ENCODE measurements at places on chromosomes 7 and 10.

DNA sequence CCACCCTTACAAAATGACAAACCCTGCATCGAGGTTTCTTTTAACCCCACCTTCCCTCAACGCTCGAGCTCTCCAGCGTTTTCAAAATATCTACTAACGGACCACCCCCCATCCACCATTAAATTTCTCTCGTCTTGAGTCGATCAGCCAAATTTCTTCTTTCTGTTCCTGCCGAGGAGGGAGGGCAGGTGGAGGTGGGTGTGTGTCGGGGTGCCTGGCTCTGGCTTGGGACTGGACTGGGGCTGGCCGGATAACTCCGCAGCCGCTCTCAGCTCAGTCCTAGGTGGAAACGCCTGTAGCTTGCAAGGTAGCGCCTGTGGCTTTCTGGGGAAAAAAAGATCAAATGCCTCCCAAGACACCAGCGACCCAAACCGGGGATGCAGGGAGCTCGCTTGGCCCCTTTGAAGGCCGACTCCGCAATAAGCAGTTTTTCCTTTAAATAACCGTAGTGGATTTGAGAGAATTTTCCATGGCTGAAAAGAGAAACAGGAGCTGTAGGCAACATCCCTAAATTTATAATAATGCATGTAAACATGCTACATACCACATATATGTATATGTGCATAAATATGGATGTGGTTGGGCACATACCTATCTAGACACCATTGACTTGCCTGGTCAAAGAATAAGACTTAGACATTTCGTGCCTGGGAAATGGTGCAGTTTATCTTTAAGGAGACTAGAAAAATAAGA lies 1.9 kb upstream of the TMEM178B start:
- peak; percentile 35 for DNase-seq

- DNase-seq, result no peak
These were observed 67.4 kb downstream of the NEURL1 start for GRCh38 chr10:103560886-103561285.

DNA sequence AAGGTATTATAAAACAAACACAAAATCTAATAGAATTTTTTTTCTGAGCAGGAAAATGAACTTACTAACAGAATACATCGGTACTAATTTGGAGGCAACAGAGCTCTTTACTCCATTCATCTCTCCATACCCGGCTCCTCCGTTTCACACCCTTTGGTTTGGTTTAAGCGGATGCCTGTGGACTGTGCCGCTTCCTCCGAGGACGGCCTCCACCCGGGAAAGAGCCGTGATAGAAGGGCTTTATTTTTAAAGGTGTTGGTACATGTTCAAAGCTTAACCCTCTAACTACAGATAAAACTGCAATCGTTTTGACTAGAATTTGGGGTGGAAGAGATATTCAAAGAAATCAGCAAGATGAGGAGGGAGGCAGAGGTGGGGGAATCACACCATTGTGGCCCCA lies 1.9 kb downstream of the VIPR2 start:
- DNase-seq, result no peak

- DNase-seq, result no peak
These were observed 176.2 kb downstream of the PTEN start for GRCh38 chr10:88039496-88040200.

- no peak for DNase-seq
These were observed 156.2 kb downstream of the LRRC4 start for GRCh38 chr7:127874951-127875608.

DNA sequence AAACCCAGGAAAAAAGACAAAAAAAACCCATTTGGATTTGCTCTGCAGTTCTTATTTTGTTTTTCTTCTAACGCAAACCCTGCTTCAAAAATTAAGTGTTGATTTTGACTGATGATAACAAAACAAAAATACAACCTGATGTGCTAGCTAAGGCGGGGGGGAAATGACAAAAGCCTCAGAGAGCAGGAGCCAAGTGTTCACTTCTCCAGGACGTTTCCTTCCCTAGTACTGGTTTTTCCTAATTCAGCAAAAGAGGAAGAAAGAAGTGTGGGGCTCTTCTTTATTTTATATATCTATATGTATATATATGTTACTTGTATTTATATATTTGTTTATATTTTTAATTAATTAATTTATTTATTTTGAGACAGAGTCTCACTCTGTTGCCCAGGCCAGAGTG lies 28.0 kb downstream of the SNX10 start:
- no peak for DNase-seq

- no peak for DNase-seq
These were observed 62.4 kb upstream of the SDK1 start for GRCh38 chr7:3238525-3239210.

- no peak for DNase-seq
These were observed 82.5 kb downstream of the AHR start for GRCh38 chr7:17380736-17381662.

- no peak for DNase-seq
These were observed 146.8 kb downstream of the CELF2 start for GRCh38 chr10:11164551-11164802.

GRCh38 chr10:86366902-86367151 lies 232 bp upstream of the GRID1 start:
- DNase-seq, result no peak

DNA sequence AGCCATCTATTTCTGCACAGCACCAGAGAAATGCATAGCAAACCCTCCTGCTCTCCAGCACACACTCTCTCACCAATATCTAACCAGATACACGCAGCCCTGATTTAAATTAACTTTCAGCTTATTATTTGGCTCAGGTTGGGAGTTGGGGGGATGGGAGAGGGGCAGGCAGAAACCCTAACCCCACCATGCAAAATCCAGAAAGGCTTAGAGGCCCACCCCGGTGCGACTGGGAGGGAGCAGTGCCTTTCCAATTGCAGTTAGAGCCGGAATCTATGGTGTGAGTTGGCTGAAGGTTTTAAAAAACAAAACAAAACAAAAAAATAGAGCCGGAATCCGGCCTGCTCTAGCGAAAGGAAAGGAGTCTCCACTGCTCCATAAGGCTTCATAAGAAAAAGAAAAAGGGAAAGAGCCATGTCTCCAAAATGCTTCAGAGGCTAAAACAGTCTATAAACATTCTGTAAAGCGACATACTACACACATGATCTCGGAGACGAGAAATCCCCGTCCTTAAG lies 2.9 kb downstream of the IGF2BP3 start:
- no peak for DNase-seq

- no peak for DNase-seq
These were observed 83.2 kb upstream of the JAZF1 start for GRCh38 chr7:28263622-28264271.
